ENCODE measurements at places on chromosomes 5 and 9.

DNA sequence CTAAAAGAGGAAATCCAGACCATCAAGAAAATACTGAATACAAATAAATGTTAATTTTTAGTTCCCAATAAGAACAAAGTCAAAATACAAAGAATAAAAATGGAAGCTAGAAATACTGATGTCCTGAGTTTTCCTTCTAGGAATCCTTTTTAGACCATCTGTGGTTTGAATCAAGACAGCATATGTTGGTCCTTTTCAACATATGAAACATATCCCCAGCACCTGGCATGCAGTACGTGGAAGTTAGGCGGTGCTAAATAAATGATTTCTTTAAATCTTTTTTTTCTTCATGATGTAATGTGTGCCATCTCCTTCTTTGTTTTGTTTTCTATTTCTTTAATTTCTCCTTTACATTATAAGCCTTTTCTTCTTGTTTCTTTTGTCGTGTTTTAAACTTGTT, 34.0 kb downstream of the KIAA1958 start:
- DNase-seq = no peak

- no peak for DNase-seq
Measured at GRCh38 chr5:63958654-63959053, 3.6 kb downstream of the HTR1A start.

GRCh38 chr9:77516781-77517180, 131.3 kb downstream of the GNA14 start:
- DNase-seq = no peak

- DNase-seq = no peak
Measured at GRCh38 chr9:93667006-93667405, 90.6 kb downstream of the PHF2 start.

- no peak for DNase-seq
Measured at GRCh38 chr9:14240537-14240936, 73.4 kb downstream of the NFIB start.

DNA sequence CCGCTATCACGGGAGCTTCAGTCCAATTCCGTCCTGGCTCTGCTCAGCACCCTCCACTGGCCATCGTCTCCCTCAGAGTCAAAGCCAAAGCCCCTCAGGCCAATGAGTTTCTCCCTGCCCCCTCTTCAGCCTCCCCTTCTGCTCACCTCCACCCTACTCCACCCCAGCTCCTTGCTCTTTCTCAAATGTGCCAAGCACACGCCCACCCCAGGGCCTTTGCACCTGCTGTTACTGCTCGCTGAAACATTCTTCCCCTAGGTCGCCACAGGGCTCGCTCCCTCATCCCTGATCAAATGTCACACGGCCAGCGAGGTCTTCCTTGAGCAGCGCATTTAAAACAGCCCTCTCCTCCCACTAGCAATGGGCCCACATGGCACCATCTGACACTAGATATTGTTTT, 6.3 kb upstream of the ENG start:
- no peak for DNase-seq

GRCh38 chr9:114349713-114350480, 20.2 kb downstream of the ORM2 start:
- no peak for DNase-seq

GRCh38 chr9:77759391-77759790, 111.3 kb upstream of the GNA14 start:
- DNase-seq = no peak

- no peak for DNase-seq
Measured at GRCh38 chr5:178208540-178209227, 4.4 kb downstream of the HNRNPAB start.

DNA sequence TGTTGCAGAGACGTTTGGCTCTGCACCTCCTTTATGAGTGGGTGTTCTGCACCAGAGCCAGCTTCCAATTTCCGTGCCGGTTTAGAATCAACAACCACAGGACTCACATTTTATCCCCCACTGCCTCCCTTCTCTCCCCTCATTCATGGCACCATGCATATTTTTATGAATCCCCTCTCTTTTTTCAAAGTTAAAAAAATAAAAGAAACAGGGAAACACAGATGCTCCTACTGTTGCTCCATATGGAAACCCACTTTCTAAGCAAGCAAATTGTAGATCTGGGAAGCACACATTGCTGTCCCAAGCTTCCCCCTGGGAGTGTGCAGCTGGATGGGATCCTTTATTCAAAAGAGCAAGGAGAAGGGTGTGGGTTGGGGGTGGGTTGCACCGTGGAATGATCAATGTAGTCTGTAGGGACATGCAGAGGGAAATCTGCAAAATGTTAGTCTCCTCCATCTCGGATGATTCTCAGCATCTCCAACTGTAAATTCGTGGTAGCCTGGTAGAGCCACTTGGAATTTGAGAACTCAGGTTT, 410.0 kb upstream of the ADAMTSL1 start:
- no peak for DNase-seq

DNA sequence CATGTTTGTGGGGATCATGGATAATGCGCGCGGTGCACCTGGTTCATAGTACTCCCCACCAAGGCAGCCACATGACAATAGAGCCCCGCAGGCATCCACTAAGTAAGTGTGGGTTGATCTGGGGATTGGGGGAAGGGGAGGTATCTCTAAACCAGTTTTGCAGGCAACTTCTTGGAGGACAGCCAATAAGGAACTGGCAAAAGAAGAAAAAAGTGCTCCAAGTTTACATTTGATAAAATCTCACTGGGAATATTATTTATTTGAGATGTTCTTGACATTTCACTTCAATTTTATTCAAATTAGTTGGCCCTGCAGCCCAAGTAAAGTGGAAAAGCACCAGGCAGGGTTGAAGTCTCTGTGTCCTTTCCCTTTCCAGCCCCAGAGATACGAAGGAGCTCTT, 8.5 kb downstream of the FBP1 start:
- no peak for DNase-seq

- DNase-seq = no peak
Measured at GRCh38 chr5:150764530-150764929, 5.7 kb upstream of the DCTN4 start.

DNA sequence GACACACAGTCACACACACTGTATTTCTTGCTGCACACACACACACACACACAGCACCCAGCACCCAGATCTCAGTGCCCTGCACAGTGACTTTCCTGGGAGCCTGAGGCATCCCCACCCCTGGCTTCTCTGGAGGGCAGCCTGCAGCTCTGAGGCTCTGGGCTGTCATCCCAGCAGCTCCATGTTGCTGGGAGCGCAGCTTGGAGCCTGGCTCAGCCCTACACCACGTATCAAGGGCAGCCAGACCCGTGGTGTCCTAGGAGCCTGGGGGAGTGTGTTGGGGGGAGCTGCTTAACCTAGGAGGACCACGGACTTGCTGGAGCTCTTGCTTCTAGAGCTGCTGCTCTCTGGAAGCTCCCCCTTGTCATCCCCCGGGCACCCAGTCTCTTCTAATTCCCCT, 5.2 kb downstream of the IER5L start:
- DNase-seq = no peak

- no peak for DNase-seq
Measured at GRCh38 chr9:137371946-137372651, 50.9 kb downstream of the EXD3 start.

GRCh38 chr5:92927291-92927778, 653.7 kb downstream of the NR2F1-AS1 start:
- DNase-seq = no peak

- DNase-seq = peak; percentile 42
Measured at GRCh38 chr9:105405514-105406131, 42.2 kb upstream of the FSD1L start.

DNA sequence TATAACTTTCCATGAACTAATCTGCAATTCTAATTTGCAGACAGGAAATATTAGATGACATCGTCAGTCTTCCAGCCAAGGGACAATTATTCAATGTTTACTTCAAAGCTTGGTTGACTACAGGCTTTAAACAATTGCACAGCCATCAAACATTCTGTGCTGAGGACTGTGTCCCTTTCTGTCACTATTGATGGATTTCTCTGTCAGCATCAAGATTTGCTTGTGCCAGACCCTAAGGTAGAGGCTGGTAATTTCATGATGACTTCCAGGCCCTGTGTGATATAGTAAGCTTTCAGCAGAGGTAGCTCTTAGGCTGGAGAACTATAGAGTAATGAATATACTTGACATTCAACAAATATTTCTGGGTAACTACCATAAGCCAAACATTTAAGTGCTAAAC, 229.3 kb upstream of the ACTBL2 start:
- no peak for DNase-seq

DNA sequence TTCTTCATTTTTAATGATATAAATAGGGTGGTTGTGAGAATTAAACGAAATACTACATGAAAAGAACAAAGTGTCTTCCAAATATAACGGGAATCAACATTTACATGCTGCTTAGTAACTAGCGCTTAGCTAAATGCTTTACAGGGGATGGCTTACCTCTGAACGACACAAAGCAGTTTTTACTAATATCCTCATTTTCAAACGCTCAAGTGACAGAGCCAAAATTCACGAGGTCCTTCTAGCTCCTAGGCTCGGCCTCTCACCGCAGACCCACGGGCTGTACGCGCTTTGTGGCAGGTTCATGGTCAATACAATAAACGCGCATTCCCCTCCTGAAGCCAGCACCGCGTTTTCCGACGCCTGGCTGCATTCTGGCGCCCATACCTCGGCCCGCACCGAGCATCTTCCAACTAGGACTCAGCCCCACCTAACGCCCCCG, 442 bp downstream of the ZNF510 start:
- no peak for DNase-seq

DNA sequence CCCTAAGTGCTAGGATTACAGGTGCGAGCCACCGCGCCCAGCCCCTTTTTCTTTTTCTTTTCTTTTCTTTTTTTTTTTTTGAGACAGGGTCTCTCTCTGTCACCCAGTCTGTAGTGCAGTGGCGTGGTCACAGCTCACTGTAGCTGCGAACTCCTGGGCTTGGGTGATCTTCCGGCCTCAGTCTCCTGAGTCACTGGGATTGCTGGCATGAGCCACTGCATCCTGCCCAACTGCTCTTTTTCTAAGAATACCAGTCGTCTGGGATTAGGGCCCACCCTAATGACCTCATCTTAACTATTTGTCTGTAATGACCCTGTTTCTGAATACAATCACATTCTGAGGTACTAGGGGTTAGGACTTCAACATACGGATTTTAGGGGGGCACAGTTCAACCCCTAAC, 34.1 kb upstream of the NANS start:
- no peak for DNase-seq

GRCh38 chr5:3605298-3606010, 9.8 kb downstream of the IRX1 start:
- DNase-seq = no peak

DNA sequence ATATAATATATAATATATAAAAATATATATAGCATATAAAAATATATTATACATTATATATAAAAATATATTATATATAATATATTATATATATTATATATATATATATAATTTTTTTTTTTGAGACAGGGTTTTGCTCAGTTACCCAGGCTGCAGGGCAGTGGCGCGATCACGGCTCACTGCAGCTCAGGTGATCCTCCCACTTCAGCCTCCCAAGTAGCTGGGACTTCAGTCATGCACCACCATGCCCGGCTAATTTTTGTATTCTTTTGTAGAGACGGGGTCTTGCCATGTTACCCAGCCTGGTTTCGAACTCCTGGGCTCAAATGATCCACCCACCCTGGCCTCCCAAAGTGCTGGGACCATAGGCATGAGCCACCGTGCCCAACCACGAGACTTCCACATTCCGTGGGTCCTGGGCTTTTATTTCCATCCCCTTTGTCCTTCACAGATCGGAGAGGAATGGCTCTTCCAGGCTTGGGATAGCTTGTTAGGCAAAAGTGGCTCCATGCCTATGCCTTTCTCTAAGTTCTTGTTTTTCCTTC, 62.0 kb upstream of the IER5L start:
- DNase-seq = no peak

GRCh38 chr9:113886933-113887332, 10.8 kb downstream of the ZNF618 start:
- DNase-seq = no peak

GRCh38 chr5:89703817-89704216, 705.7 kb downstream of the CETN3 start:
- DNase-seq = no peak

GRCh38 chr9:70177121-70177520, 81.7 kb upstream of the SMC5 start:
- no peak for DNase-seq

DNA sequence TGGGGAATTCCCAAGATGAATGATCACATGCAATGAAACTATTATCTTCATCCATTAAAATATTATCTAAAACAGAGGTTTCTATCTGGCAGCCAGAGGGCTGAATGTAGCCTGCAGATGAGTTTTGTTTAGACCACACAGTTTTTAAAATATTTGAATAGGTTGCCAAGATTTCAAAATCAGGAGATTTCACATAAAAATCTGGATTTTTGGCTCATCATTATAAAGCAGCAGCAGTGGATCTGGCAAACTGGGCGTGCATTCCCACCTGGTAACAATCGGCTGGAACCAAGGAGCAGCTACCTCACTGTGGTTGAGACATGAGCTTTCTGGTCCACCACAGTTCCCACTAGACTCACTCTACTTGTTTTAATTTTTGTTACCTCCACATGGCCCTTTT, 155.1 kb downstream of the BNC2 start:
- DNase-seq = no peak

- no peak for DNase-seq
Measured at GRCh38 chr5:127667926-127668325, 19.0 kb downstream of the CTXN3 start.

DNA sequence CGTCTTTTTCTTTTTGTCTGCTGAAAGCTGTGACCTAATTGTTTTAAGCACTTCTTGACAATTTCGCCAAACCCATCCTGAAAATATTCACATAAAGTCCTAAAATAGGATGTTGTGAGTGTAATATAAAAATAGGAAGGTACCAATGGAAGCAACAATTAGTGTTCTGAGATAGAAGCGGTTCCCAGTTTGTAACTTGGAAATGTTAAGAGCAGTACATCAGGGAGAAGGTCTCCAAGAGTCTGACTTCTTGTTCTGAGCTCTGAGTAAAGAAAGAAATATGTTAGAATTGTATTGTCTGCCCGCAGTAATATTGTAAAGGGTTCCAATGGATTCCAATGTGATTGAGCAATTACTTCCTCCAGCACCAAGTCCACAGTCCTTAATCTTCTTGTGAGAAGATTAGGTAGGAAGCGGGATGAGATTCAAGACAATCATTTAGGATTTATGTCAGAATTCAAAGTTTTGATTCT, 3.9 kb downstream of the VCAN start:
- no peak for DNase-seq

DNA sequence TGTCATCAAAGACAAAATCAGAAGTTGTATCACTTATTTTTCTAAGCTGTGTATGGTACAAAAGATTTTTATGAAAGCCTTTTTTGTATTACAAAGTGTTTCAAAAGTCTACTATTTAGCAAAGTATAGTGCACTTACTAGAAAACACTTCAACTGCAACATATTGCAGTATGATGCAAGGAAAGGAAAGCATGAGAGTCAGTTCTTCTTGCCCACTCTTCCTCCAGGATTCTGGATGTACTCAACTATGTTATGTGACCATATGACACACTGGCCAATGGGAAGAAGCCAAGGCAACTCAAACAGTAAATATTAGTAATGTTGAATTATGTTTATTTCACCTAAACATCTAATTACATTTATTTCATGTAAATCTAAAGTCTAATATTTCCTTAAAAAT, 49.5 kb upstream of the TYRP1 start:
- DNase-seq = no peak
